ENCODE measurements at places on chromosomes 1 and 21. TPM values are rescaled to one million over a fixed set of nuclear protein-coding genes. Genes with fewer than 3 reads are reported as not detected.
A peak's percentile ranks its signal among the peaks of the same experiment; 100 is the strongest.

DNA sequence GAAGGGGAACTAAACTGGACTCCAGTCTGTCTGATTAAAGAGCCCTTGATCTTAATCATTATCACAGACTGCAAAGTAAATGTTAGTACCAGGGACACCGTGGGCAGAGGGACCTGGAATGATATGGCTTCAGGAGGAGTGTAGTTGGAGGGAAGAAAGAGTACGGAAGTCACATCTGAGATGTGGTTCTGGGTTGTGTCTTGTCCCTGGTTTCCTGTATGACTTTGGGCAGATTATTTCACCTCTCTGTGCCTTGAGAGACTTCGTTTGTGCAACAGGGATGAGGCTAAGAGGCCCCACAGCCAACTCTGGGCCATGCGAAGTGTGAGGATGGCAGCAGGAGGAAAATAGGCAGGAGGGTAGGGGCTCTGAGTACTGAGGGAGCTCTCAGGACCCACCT lies 76.1 kb upstream of the SLC2A1 start:
- no peak for DNase-seq
- H3K27ac ChIP-seq: no peak overlapping the region
- H3K27me3 ChIP-seq: no peaks in the 10 kb centered on the region
- no peak overlapping the region for H3K4me3 ChIP-seq

GRCh38 chr1:168835791-168836190 lies 106.8 kb upstream of the DPT start:
- no peaks in the 10 kb centered on the region for H3K36me3 ChIP-seq
- no peak overlapping the region for H3K4me3 ChIP-seq
- no peak overlapping the region for H3K27ac ChIP-seq
- no peak for DNase-seq
- H3K4me1 ChIP-seq: peaks cover 2% of the 10 kb centered on the region

Gene GUCA2B
- total RNA-seq: not detected

DNA sequence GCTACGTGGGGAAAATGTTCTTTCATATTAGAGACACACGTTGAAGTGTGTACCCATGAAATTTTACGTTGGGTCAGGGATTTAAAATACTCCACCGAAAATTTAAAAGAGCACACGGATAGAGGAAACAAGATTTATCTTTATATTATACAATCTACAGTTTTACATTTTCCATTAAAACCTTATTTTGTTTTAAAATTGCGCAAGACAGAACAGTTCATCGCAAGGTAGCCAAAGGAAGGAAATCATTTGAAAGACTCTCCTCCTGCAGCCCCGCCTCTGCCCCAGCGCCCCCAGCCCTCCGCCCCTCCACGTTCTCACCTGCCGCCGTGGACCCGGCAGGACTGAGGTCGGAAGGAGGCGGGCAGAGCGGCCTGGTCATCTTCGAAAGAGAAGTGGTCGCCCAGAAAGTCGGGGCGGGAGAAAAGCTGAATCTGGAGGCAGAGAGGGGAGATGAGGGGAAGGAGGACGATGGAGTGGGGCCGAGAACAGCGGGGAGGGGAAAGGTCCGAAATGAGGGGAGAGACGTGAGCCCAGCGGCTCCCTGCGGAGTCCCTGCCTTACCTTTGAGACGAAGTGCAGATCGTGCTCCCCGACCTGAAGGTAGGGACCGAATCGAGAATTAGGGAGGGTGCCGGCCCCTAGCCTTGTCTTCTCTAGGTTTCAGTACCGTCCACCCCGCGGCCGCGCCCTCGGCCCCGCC lies 18.0 kb downstream of the CRYBG2 start:
- peaks cover 33% of the 10 kb centered on the region for H3K27me3 ChIP-seq
- peak overlapping the region; percentile 70 for H3K4me3 ChIP-seq
- H3K27ac ChIP-seq: no peak overlapping the region
- no peak for DNase-seq
- H3K4me1 ChIP-seq: peaks cover 9% of the 10 kb centered on the region
- H3K36me3 ChIP-seq: no peaks in the 10 kb centered on the region

Gene AQP10
- total RNA-seq: not detected

- H3K36me3 ChIP-seq: peaks cover 14% of the 10 kb centered on the region
- no peak for DNase-seq
- peak overlapping the region; percentile 27 for H3K27ac ChIP-seq
- peaks cover 30% of the 10 kb centered on the region for H3K4me1 ChIP-seq
These were observed 1.6 kb upstream of the IER5 start for GRCh38 chr1:181086926-181087325.

Gene MYOM3
- total RNA-seq: not detected

GRCh38 chr1:144551543-144552424 lies 40.9 kb upstream of the PPIAL4F start:
- H3K4me3 ChIP-seq: peak overlapping the region; percentile 85
- DNase-seq: peak; percentile 94
- H3K36me3 ChIP-seq: no peaks in the 10 kb centered on the region
- peak overlapping the region; percentile 99 for H3K27ac ChIP-seq
- peaks cover 13% of the 10 kb centered on the region for H3K4me1 ChIP-seq
- H3K27me3 ChIP-seq: peaks cover 3% of the 10 kb centered on the region

Gene KCNE2
- total RNA-seq: not detected

Gene NEGR1
- 5.0 TPM for total RNA-seq

GRCh38 chr21:40151611-40152010 lies 284.4 kb downstream of the PCP4 start:
- DNase-seq: peak; percentile 59
- no peaks in the 10 kb centered on the region for H3K27me3 ChIP-seq
- H3K4me3 ChIP-seq: no peak overlapping the region
- no peaks in the 10 kb centered on the region for H3K36me3 ChIP-seq
- no peak overlapping the region for H3K27ac ChIP-seq
- no peaks in the 10 kb centered on the region for H3K4me1 ChIP-seq

GRCh38 chr1:220882061-220882891 lies 3.0 kb downstream of the HLX start:
- H3K36me3 ChIP-seq: no peaks in the 10 kb centered on the region
- H3K27ac ChIP-seq: no peak overlapping the region
- peaks cover 93% of the 10 kb centered on the region for H3K27me3 ChIP-seq
- no peak for DNase-seq
- peaks cover 51% of the 10 kb centered on the region for H3K4me1 ChIP-seq
- peak overlapping the region; percentile 18 for H3K4me3 ChIP-seq

DNA sequence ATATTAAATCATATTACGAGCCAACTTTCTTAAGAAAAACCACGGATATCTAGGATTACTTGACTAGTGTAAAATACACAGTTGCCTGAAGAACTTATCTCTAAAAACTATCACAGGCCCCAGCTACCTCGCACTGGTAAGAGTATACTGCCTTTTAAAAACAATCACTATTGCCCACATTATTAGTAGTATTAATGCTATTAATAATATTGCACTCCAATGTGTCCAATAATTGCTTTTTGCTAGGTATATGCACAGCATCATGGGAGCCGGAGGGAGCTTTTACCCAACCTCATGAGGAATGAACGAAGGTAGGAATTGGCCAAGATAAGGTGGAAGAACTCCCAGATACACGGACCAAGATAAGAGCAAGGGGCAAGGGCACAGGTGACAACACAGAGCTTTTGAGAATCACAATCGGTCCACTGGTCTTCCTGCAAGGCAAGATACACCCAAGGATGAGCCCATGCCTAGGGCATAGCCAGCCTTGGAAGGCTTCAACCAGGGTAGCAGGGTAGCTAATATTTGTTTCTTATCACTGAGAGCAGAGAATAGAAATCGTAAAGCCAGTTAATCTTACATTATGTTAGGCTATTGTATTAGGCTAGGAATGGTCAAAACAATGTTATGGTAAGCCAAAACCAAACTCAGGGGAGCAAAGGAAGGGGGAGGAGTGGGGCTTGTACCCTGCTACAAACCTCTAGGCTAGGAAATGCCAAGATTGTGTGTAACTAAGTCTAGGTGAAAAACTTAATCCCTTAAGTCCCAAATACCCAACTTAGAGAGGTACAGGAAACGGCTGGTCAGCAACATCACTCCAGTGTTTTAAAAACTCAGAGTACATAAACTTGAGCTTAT lies 9.4 kb downstream of the GLUL start:
- no peak overlapping the region for H3K4me3 ChIP-seq
- H3K36me3 ChIP-seq: peaks cover 52% of the 10 kb centered on the region
- no peak overlapping the region for H3K27ac ChIP-seq
- DNase-seq: no peak
- H3K27me3 ChIP-seq: no peaks in the 10 kb centered on the region

DNA sequence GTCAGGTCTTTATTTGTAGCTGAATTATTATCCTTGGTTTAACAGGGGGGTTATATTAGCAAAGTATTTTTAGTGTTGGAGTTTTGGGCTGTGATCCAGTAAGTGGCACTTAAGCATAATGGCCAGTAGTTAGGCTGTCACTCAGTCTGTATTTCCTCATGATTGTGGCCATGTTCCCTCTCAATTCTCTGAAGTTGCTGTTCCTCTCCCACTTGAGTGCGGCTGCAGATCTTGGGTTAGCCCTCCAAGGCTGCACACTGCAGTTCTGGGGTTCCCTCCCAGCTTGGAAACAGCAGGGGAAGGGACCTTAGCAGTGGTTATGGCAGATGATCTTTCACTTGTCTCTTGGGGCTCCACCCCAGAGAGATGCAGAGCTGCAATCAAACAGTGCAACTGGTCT lies 23.2 kb upstream of the DENND1B start:
- no peaks in the 10 kb centered on the region for H3K27me3 ChIP-seq
- H3K4me3 ChIP-seq: no peak overlapping the region
- H3K27ac ChIP-seq: peak overlapping the region; percentile 14

Gene SLC16A4
- total RNA-seq: 26.3 TPM

- H3K4me1 ChIP-seq: peaks cover 32% of the 10 kb centered on the region
- H3K27ac ChIP-seq: peak overlapping the region; percentile 99
- no peak for DNase-seq
- peaks cover 16% of the 10 kb centered on the region for H3K27me3 ChIP-seq
- peaks cover 2% of the 10 kb centered on the region for H3K36me3 ChIP-seq
These were observed 18.7 kb upstream of the ADAR start for GRCh38 chr1:154626456-154627256.

- H3K27me3 ChIP-seq: no peaks in the 10 kb centered on the region
- peaks cover 40% of the 10 kb centered on the region for H3K4me1 ChIP-seq
- H3K4me3 ChIP-seq: peak overlapping the region; percentile 19
- DNase-seq: peak; percentile 86
These were observed 39.1 kb upstream of the CDC42BPA start for GRCh38 chr1:227357171-227357926.

- no peak for DNase-seq
- H3K4me3 ChIP-seq: no peak overlapping the region
- peaks cover 19% of the 10 kb centered on the region for H3K36me3 ChIP-seq
- no peaks in the 10 kb centered on the region for H3K27me3 ChIP-seq
These were observed 2.6 kb upstream of the KCNQ4 start for GRCh38 chr1:40780678-40781607.

DNA sequence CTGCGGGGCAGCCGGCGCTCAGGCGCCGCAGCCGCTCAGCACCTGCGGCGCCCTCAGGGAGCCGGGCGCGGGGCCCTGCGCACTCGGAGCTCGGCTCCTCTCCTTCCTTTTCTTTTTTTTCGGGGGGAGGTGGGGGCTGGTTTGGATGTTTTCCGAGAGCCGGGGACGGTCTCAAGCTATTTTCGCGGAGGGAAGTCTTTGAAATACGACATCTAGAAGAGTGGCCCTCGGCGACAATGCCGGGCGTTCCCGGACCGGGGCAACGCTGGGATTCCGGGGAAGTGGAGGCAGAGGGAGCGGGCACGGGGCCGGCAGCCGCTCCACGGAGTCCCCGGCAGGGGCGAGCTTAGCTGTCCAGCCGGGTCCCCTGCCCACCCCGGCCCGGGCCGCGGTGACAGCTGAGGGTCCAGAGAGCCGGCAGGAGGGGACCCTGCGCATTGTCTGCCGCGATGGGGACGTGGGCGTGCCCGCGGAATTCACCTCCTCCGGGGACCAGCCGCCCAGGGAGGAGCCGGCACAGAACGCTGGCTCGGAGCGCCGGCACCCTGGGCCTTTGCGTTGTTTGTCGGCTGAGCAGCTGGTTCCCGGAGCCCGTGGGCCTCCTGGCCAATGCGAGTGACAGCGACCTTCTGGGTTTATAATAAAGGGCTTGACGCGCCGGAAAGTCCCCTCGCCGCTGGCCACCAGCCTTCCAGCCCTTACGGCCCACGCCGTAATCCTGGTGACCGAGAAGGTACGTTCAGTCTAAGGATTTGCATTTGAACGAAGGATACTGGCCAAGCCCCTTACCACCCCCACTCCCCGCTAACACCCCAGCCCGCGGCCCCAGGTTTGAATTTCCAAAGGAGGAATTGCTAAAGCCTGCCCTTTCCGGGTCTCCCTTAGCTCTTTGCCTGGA lies 582 bp downstream of the SLC37A1 start:
- no peak for DNase-seq
- no peaks in the 10 kb centered on the region for H3K27me3 ChIP-seq
- peaks cover 54% of the 10 kb centered on the region for H3K4me1 ChIP-seq
- H3K4me3 ChIP-seq: peak overlapping the region; percentile 84
- peaks cover 4% of the 10 kb centered on the region for H3K36me3 ChIP-seq
- H3K27ac ChIP-seq: peak overlapping the region; percentile 73

- H3K27me3 ChIP-seq: no peaks in the 10 kb centered on the region
- H3K36me3 ChIP-seq: peaks cover under 1% of the 10 kb centered on the region
- H3K27ac ChIP-seq: no peak overlapping the region
- no peak for DNase-seq
- H3K4me1 ChIP-seq: peaks cover 14% of the 10 kb centered on the region
- no peak overlapping the region for H3K4me3 ChIP-seq
These were observed 220.1 kb downstream of the SLC45A1 start for GRCh38 chr1:8537991-8538390.

DNA sequence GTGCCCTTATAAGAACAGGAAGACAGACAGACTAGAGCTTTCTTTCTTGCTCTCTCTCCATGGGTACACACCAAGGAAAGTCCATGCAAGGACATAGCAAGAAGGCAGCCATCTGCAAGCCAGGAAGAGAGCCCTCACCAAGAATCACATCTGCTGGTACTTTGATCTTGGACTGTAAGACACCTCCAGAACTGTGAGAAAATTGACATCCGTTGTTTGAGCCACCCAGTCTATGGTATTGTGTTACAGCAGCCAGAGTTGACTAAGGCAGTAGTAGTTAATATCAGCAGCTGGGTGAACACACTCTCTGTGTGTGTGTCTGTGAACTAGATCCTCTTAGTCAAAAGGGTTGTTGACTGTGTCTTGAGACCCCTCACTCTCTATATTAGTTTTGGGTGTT lies 53.8 kb upstream of the PPP2R5A start:
- peaks cover 8% of the 10 kb centered on the region for H3K27me3 ChIP-seq
- H3K4me1 ChIP-seq: peaks cover 22% of the 10 kb centered on the region
- H3K27ac ChIP-seq: no peak overlapping the region
- no peak overlapping the region for H3K4me3 ChIP-seq
- no peaks in the 10 kb centered on the region for H3K36me3 ChIP-seq
- no peak for DNase-seq

DNA sequence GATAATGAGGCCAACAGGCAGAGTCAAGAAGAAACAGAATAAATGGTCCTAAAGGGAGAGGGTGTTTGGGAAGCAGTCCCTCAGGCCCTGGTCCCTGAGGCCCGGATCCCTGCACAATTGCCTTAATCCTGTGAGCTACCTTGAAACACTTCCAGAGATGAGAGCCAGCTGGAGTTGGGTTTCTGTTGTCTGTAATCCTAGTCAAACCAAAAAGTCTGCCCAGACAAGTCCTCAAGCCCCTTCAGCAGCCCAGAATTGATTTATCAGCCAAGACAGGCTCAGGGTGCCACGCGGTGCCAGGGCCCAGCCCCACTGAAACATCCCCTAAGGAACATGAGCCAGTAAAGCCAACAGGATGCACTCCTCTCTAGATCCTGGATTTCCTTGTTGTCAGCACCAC lies 16.4 kb upstream of the CLSTN1 start:
- peaks cover 23% of the 10 kb centered on the region for H3K4me1 ChIP-seq
- H3K4me3 ChIP-seq: no peak overlapping the region
- no peaks in the 10 kb centered on the region for H3K27me3 ChIP-seq

- no peak overlapping the region for H3K4me3 ChIP-seq
- no peak for DNase-seq
- no peaks in the 10 kb centered on the region for H3K36me3 ChIP-seq
- H3K27ac ChIP-seq: peak overlapping the region; percentile 63
These were observed 10.7 kb downstream of the C1orf162 start for GRCh38 chr1:111484391-111485026.

- H3K27ac ChIP-seq: no peak overlapping the region
- H3K4me3 ChIP-seq: no peak overlapping the region
- H3K27me3 ChIP-seq: no peaks in the 10 kb centered on the region
- peaks cover 1% of the 10 kb centered on the region for H3K36me3 ChIP-seq
- no peaks in the 10 kb centered on the region for H3K4me1 ChIP-seq
These were observed 58.9 kb downstream of the DIRAS3 start for GRCh38 chr1:67991546-67991945.

Measured in osteocyte (in vitro differentiated cells).